DMS79 treated with DMSO at 0.1 percent for 48 hours (cell line): ENCODE measurements at places on chromosomes 16 and 17.

DNA sequence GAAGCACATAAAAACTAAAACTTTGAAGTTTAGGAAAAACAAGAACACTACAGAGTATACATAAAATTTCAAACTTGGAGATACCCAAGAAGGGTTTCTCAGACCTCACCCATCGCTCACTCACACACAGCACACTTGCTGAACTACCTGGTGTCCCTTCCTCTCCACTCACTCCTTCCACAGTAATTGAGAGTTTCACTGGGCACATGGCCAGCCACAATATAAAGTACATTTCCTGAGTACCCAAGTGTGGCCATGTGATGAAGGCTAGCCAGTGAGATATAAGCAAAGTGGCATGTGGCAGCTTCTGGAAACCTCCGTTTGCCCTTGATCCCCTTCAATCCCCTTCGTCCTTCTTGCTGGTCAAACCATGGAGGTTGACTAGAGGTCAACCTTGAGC, 11.9 kb downstream of the TOX3 start:
- no peak for DNase-seq

GRCh38 chr17:56710986-56711385, 117.5 kb downstream of the NOG start:
- no peak for DNase-seq

- no peak for DNase-seq
These were observed 8.6 kb downstream of the GNA13 start for GRCh38 chr17:65047941-65048340.

- DNase-seq = no peak
These were observed 1153.7 kb upstream of the GOT2 start for GRCh38 chr16:59887856-59888255.

DNA sequence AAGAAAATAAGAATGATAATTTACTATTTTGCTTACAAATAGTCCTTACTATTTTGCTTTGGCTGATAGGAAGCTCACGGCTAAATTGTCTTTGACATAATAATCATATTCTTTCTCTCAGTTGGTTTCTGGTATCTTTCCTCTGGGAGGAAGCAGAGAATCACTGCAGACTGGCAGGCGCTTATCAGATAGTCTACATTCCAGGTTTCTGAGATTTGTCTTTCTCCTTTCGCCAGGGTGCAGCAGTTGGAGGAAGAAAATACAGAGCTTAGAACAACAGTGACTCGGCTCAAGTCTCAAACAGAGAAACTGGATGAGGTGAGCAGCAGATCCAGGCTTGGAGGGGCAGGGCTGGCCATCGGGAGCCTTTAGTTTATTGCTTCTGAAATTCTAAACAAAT, 136.1 kb downstream of the RAB11FIP4 start:
- DNase-seq = no peak

DNA sequence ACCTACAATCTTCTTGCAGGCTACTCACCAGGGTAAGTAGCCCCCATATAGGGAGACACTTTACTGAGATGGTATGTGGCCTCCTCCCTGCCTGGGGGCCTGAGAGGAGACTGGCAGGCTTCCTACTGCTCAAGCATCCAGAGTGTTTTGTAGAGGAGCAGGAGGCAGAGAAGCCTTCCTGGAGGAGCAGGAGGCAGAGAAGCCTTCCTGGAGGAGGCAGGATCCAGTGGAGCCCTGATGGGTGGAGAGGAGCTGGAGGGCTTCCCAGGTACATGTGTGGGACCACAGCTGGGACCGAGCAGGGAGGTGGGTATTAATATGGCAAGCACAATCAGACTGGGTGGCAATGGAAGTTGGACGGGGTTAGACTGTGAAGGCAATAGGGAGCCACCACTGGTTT, 2.1 kb upstream of the ADGRG5 start:
- no peak for DNase-seq

- DNase-seq = no peak
These were observed 682 bp downstream of the XAF1 start for GRCh38 chr17:6756425-6757031.

DNA sequence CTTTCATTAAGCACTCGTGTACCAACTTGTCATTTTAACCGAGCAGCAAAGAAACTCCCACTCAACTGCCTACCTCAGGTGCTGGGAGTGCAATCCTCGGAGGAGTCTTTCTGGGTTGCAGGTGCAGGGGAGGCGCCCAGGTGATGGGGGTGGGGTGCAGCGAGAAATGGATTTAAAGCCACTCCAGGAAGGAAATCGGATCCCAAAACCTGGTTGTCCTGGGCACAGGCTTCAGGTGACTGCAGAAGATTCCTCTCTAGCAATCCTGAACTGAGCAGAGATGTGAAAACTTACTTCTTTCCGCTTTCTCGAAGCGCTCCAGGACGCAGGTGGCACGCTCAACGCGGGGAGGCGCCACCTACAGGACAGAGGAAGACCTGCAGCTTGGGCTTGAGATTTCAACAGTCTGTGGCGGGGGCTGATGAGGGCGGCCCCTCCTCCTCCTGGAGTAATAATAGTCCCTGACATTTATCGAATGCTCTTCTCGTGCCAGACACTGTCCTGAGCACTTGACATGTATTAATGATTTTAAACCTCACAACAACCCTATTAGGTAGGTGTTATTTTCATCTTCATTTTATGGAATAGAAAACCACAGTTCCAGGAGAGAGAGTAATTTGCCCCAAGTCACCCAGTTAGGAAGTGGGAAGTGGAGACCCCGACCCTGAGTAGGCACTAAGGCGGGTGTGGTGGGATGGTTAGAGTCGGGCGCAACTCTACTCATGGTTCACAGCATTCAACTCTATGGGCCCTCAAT, 27.2 kb upstream of the SKAP1 start:
- peak; percentile 69 for DNase-seq

- no peak for DNase-seq
These were observed 111.4 kb downstream of the METRNL start for GRCh38 chr17:83190601-83191387.

- no peak for DNase-seq
These were observed 19.8 kb upstream of the SLC39A11 start for GRCh38 chr17:73112246-73112645.

DNA sequence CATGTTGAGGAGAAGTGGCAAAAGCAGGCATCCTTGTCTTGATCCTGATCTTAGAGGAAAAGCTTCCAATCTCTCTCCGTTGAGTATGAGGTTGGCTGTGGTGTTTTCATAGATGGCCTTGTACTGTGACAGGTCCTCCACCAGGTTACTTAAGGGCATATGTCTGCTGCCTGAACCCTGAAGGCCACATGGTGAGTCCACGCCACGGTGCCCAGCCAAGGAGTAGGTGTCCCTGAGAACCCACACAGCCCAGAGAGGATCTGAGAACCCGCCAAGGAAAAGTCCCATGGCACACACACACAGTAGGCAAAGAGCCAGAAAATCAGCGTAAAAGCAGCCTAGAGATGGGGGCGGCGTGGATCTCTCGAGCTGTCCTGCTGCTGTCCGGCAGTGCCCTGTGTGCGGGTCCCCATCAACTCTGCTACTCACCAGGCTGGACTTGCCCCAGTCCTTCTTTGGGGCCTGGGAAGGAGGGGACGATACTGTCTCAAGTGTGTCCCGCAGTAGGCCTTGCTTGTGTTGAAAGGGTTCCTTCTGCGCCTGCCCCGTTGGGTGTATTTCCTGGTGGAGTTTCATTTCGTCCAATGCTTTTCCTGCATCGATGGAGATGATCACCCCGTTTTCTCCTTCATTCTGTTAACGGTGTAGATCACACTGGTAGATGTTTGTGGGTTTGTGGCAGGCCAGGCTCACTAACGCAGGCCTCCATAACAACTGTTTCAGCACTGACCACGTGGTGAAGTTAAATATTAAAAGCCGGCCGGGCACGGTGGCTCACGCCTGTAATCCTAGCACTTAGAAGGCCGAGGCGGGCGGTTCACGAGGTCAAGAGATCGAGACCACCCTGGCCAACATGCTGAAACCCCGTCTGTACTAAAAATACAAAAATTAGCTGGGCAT, 90.8 kb upstream of the DNAH17 start:
- no peak for DNase-seq

GRCh38 chr17:19278729-19279128, 41.6 kb downstream of the EPN2 start:
- no peak for DNase-seq

DNA sequence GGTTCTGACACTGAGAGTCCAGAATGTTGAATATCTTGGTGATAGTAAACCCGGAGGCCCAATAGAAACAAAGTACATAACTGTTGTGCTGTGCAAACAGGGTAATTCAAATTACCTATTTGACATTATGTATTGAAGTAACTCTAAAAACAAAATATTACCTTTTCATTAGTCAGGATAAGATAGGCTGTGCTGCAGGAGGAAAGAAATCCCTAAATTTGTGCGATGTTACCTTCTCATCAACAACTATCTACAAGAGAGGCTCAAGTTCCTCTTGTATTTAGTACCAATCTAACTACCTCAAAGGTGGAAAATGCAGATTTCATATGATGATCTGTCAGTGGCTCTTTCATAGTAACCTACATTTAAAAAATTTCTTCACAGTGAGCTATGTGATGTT, 367.2 kb downstream of the ZFHX3 start:
- no peak for DNase-seq

GRCh38 chr16:78972986-78973385, 627.6 kb downstream of the MAF start:
- peak; percentile 46 for DNase-seq

- DNase-seq = peak; percentile 70
These were observed 9.7 kb downstream of the CHAD start for GRCh38 chr17:50458701-50459676.

DNA sequence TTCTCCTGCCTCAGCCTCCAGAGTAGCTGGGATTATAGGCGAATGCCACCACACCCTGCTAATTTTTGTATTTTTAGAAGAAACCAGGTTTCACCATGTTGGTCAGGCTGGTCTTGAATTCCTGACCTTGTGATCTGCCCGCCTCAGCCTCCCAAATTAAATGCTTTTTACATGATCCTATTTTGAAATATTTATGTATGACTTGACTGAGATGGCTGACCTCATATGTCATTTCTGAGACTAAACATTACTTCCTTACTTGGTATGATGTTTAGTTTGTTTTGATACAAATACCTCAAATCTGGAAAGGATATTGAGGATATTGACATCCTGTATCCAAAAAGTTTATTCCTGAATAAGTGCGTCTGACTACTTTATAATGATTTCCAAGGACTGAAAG, 11.9 kb downstream of the CALCOCO2 start:
- no peak for DNase-seq

GRCh38 chr17:46719891-46720290, 98.6 kb downstream of the WNT3 start:
- no peak for DNase-seq

- DNase-seq = peak; percentile 92
These were observed 4.5 kb upstream of the MRPL38 start for GRCh38 chr17:75909051-75909811.

- no peak for DNase-seq
These were observed 4.2 kb downstream of the PSMD12 start for GRCh38 chr17:67362173-67362572.

DNA sequence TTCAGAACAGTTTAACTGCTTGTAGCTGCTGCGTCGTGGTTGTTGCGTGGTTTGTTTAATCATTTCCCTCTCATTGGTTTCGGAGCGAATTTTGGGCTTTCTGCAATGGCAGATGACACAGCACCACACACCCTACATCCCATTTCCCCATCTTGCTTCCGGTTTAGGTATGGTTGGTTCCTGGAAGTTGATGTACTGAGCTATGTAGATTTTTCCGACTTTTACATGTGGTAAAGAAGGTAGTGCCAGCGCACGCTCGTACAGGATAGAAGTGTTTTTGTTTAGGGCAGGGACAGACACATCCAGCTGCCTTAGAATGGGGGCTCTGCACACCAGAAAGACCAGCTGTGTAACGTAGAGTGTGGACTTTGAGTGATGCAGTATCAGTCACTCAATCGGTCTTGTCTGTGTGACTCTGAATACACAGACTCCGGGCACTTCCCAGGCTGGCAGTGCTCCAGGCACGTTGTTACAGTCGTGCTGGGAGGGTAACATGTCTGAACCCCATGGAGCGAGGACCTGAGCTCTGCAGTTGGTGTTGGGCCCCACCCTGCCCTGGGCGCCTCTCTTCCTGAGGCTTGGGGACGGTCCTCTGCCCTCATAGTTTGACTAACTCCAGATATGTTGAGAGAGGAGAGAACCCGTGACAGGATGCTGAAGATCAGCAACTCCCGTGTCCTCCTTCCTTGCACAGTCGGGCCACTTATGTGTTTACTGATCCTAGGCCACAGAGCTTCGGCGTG, 172.0 kb upstream of the CHMP6 start:
- DNase-seq = no peak

- no peak for DNase-seq
These were observed 29.1 kb upstream of the IRX6 start for GRCh38 chr16:55294931-55295342.

- no peak for DNase-seq
These were observed 54.8 kb downstream of the VAC14 start for GRCh38 chr16:70746040-70746707.

DNA sequence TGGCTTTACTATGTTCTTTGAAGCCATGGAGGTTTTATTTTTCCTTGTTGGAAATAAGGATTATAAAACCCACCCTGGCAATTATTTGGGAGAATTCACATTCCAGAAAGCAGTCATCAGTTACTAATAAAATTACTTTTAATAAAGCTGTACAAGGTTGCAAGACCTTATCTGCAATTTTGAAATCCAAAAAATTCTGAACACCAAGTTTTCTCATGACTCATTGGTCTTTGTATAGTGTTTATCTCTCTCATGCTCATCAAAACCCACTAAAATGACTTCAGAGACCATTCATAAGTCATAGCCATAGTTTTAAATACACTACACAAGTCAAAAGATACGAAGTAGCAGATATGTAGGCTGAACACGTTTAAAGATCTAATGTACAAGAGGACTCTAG, 6.0 kb upstream of the KRT38 start:
- DNase-seq = no peak

DNA sequence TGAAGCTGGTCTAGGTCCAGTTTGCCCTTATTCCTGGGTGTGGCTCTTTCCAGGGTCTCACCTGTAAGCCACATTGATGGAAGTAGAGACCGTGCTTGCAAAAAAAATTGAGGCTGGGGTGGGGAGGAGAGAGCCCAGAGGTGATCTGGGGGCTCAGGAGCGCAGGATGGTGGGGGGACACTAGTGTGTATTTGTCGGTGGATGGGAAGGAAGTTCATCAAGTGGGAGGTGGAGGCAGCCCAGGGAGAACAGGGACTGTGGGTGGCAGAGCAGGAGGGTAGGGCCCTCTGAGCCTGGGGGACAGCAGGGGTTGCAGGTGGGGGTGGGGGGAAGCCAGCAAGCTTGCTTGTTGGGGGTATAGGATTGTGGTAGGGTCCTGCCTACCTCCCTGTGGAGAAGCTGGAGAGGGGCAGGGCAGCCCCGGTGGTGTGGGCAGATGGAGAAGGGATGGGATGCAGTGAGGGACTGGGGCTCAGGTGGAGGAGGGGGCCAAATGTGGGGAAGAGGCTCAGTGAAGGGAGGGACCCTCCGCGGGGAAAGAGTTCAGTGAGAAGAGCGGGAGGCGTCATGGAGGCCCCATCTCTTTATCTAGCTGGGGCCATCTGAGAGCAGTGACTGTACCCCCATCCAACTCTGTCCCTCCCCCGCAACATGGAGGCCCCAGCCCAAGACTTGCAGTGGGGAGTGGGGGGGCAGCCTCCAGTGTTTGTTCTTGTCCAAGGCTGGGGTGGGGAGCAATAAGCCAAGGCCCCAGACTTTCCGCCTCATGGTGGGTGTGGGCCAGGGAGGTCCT, 17.2 kb upstream of the TMEM92 start:
- no peak for DNase-seq
